ENCODE measurements at places on chromosomes 6 and 20.

DNA sequence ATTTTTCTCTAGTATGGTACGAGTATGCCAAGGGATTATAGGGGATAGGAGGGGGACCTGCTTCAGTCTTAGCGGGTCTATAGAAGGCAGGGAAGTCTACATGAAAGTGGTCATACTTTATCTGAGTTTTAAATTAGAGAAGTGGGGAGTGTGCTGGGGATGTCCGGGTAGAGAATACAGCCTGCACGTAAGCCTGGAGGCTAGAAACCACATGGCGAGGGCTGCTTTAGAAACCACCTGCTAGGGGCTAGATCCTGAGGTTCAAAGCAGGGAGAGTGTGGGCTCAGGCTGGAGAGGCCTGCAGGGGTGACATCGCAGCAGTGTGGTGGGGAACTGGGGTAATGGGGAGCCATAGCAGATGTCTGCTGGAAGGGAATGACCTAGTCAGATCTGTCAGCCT, 85.2 kb downstream of the VEGFA start:
- DNase-seq, result no peak

GRCh38 chr6:122995921-122996793, at the start of gene CLVS2:
Gene CLVS2, plus strand, starts transcription at chr6:122996235. Its CDS starts 1,543 bp downstream, at chr6:122997778.
- no peak for DNase-seq

GRCh38 chr6:55617272-55617671, 38.3 kb upstream of the HMGCLL1 start:
- DNase-seq, result no peak

GRCh38 chr20:10201321-10201870, 17.2 kb upstream of the SNAP25 start:
- no peak for DNase-seq

DNA sequence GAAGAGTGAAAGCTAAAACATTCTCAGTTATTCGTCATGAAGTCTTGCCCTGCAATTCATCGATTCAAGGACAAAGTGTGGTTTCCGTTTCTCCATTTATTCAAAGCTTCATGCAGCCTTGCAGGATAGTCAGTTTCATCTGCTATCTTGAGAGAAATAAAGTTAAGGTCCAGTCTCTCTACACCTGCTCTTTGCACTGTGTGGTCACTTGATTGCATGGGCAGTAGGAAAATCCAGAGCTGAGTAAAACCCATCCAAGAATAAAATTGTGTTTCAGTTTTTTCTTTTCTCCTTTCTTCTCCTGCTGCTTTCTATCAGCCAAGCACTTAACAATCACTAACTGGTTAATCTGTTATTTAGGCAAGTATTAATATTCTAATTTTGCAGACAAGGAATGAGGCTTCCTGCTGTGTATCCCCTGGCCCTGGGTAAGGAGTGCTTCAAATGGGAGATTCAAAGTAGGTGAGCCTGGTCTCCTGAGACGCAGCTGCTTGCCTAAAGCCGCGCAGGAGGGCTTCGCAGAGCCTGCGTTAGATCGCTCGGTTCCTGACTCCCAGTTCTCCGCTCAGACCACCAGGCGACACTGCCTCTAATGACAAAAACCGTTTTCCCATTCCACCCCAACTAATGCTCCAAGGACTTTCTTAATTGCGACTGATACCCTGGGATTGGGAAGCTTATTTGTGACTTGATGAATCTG, 808.3 kb downstream of the TFAP2A start:
- DNase-seq, result no peak

DNA sequence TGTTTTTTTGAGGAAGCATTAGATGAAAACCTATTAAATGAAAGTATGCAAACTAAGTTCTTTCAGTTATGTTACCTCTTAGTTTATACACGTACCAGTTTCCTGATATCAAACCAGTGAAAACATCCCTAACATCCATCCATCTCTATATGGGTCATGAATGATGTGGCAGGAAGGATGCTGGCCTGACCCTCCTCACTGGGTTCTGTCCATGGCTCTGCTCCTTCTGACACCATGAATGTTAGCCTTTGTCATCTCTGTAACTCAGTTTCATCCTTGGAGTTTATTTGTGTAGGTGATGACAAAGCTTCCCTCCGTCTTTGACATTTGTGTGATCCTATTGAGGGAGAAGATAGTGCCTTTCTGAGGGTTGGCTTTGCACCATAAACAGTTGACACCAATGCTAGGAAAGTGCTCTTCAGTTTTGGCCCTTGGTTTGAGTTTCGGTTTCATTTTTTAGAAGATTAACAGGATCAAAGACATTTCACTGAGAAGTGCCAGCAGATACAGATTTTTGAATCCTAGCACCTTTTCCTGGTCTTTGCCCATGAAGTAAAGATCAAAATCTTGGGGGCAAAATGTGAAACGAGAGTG, 72.0 kb upstream of the SCGN start:
- DNase-seq, result no peak

DNA sequence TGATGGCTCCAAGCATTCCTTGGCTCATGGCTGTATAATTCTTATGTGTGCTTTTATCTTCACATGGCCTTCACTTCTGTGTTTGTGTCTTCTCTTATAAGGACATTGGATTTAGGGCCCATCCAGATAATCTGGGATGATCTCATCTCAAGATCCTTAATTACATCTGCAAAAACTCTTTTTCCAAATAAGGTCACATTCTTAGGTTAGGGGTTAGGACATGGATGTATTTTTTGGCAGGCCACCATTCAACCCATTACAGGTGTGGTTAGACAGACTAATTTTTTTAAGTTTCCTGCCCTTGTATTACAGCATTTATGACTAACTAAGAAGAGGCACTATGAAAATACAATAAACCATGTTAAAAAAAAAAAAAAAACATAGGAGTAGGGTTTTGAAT, 254.0 kb downstream of the TPBG start:
- DNase-seq, result no peak

GRCh38 chr20:14553774-14554534, 216.5 kb upstream of the FLRT3 start:
- no peak for DNase-seq

DNA sequence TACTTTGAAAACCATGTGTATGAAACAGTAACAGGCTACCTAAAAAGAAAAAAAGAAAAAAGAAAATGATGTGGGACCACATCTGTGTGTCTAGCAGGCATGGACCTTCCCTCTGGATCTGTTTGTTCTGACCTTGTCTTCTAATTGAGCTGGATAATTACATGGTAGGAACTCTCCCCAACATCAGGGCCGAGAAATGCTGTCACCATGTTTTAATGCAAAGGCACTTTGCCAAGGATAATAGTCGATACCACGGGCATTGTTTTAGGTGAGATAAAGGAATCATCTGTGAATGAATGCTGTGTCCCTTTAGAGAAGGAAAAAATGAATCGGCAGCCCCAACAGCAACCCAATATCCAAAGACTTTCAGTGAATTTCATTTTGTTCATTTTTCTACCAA, 149.1 kb downstream of the ZDHHC14 start:
- DNase-seq, result no peak

Data from stimulated activated CD4-positive, alpha-beta T cell treated with anti-CD3 and anti-CD28 coated beads, Interleukin-1b, Interleukin-23, amount 100 ng/mL, for 1 hour (primary cell).